ENCODE measurements at places on chromosomes 4 and X. TPM values are rescaled to one million over a fixed set of nuclear protein-coding genes. Genes with fewer than 3 reads are reported as not detected.

LSM6 gene
- 65.0 TPM for total RNA-seq

PRR32 gene
- total RNA-seq = not detected

XG gene
- total RNA-seq = 0.65 TPM

ADRA2C gene
- not detected for total RNA-seq

IL3RA gene
- total RNA-seq = 5.3 TPM

METAP1 gene
- 61.3 TPM for total RNA-seq

SERPINA7 gene
- not detected for total RNA-seq

GABRG1 gene
- total RNA-seq = not detected

ACE2 gene
- total RNA-seq = not detected

RHOXF2 gene
- not detected for total RNA-seq

VEGFD gene
- total RNA-seq = not detected

RBPJ gene
- 472 TPM for total RNA-seq

HTN3 gene
- not detected for total RNA-seq

WNK3 gene
- total RNA-seq = 0.02 TPM

FAM3A gene
- 40.1 TPM for total RNA-seq
